ENCODE measurements at places on chromosomes 5 and 9.

DNA sequence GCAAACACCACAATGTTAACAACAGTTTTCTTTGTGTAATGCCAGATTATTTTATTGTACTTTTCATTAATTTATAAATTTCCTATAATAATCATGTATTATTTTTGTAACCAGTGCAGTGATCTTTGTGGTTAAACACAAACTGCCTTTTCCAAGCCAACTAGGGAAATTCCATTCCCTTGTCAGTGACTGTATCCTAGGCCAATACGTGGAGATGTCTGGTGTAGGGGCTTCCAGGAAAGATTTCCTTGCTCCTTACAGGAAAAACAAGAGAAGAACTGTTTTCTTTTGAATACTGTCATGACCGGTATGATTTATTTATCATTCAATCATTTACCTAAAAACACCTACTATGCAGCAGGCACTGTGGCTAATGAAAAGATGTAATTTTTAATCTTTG lies 31.4 kb downstream of the FANCC start:
- no peak overlapping the region for H3K4me3 ChIP-seq
- no peaks in the 10 kb centered on the region for H3K4me1 ChIP-seq
- H3K27ac ChIP-seq: no peak overlapping the region
- H3K27me3 ChIP-seq: no peaks in the 10 kb centered on the region
- no peak for DNase-seq

DNA sequence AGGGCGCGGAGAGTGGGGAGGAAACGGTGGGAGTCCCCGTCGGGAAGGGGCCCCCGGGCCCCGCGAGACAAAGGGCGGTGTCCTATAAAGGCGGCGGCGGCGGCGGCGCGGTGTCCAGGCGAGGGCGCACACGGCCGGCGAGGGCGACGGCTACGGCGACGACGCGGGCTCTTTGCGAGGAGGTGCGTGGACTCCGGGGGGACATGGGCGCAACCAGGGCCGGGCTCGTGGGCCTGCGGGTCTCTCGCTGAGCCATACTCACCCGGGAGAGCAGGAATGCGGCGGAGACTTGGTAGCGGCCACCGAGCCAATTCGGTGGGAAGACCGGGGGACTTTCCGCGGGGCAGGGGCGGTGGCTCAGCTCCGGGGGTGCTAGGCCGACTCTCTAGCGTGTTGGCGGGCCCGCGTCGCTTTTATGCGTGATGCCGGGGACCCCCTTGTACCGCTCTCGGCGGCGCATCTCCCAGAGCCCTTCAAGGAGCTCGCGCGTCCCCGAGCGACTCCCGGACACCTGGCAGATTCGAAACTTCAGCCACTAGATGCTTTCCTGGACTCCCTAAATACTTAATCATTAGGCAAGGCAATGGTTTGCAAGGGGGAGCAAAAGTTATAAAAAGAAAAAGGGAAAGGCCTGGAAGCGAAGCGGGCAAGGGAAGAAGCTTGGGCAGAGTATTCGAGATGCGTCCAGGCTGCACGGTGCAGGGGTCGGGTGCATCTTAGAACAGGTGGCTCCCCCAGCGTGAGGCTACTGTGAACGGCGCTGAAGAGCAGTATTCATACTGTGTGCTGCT lies 5.9 kb upstream of the TAL2 start:
- peaks cover 9% of the 10 kb centered on the region for H3K4me1 ChIP-seq
- no peak for DNase-seq
- peaks cover 24% of the 10 kb centered on the region for H3K27me3 ChIP-seq
- H3K27ac ChIP-seq: no peak overlapping the region
- H3K36me3 ChIP-seq: no peaks in the 10 kb centered on the region

GRCh38 chr5:52605317-52606313 lies 182.1 kb upstream of the ITGA1 start:
- no peaks in the 10 kb centered on the region for H3K4me1 ChIP-seq
- H3K36me3 ChIP-seq: no peaks in the 10 kb centered on the region
- H3K27ac ChIP-seq: no peak overlapping the region
- no peaks in the 10 kb centered on the region for H3K27me3 ChIP-seq
- no peak for DNase-seq

- no peaks in the 10 kb centered on the region for H3K36me3 ChIP-seq
- no peaks in the 10 kb centered on the region for H3K4me1 ChIP-seq
- H3K4me3 ChIP-seq: no peak overlapping the region
- DNase-seq: no peak
Observed at GRCh38 chr9:124632077-124632621, 125.0 kb upstream of the NR5A1 start.

- no peaks in the 10 kb centered on the region for H3K27me3 ChIP-seq
- no peak for DNase-seq
- H3K4me3 ChIP-seq: no peak overlapping the region
- peaks cover 24% of the 10 kb centered on the region for H3K36me3 ChIP-seq
- no peak overlapping the region for H3K27ac ChIP-seq
Observed at GRCh38 chr9:36153746-36154145, 15.4 kb upstream of the CCIN start.

DNA sequence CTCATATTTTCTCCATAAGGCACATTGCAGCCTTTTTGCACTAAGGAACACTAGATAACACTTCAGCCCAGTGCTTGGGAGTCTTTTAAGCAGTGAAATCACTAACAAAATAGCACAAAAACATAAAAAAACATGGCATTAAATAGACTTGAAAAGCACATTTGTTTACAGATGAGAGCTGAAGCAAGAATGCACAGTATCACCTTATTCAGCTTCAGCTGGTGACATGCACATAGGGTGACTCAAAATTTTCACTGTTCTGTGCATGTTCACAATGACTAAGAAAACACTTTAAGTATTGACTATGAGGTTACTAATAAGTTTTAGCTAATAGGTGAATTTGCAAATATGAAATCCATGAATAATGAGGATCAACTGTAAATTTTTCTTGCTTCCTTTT lies 293.9 kb upstream of the TARS1 start:
- no peaks in the 10 kb centered on the region for H3K4me1 ChIP-seq
- no peaks in the 10 kb centered on the region for H3K36me3 ChIP-seq
- no peak for DNase-seq
- no peak overlapping the region for H3K4me3 ChIP-seq
- no peaks in the 10 kb centered on the region for H3K27me3 ChIP-seq
- H3K27ac ChIP-seq: no peak overlapping the region

DNA sequence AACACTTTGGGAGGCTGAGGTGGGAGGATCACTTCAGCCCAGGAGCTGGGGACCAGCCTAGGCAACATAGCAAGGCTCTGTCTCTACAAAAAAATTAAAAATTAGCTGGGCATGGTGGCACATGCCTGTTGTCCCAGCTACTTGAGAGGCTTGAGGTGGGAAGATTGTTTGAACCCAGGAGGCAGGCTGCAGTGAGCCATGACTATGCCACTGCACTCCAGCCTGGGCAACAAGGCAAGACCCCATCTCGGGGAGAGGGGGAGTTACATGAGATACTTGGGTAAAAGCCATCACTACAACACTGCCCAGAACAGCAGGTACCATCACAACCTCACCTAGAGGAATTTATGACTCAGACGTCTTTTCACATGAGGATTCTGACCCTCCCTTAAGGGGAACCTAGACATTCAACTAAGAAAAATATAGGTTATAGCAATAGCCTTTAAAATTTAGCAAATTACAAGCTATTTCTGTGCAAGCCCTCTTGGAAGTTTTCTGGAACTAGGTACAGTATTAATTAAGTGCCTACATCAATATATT lies 143.5 kb downstream of the NFIB start:
- no peaks in the 10 kb centered on the region for H3K4me1 ChIP-seq
- no peak overlapping the region for H3K4me3 ChIP-seq
- no peak overlapping the region for H3K27ac ChIP-seq
- no peaks in the 10 kb centered on the region for H3K27me3 ChIP-seq

GRCh38 chr9:117234103-117234502 lies 180.8 kb downstream of the ASTN2 start:
- H3K4me1 ChIP-seq: no peaks in the 10 kb centered on the region
- H3K4me3 ChIP-seq: no peak overlapping the region

DNA sequence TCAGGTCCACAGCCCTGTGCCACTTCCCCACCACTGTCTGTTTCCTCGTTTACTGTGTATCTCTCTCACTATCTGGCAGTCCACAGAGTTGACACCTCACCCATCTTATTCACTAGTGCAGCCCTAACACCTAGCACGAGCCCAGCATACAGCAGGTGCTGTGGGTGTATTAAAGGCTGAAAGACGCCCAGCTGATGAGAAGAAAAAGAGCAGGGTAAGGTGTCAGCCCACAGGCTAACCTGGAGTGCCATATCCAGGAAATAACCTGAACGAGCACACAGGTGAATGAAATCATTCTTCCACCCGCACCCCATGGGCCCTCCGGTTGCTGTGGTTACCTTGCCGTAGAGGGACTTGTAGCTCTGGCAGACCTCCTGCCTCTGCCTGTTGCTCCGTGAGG lies 18.6 kb downstream of the ANXA6 start:
- H3K36me3 ChIP-seq: peaks cover 78% of the 10 kb centered on the region
- DNase-seq: no peak
- H3K27me3 ChIP-seq: no peaks in the 10 kb centered on the region
- H3K4me1 ChIP-seq: peaks cover 66% of the 10 kb centered on the region
- H3K4me3 ChIP-seq: no peak overlapping the region
- peak overlapping the region; percentile 65 for H3K27ac ChIP-seq

- H3K4me1 ChIP-seq: no peaks in the 10 kb centered on the region
- H3K27me3 ChIP-seq: peaks cover 3% of the 10 kb centered on the region
- no peaks in the 10 kb centered on the region for H3K36me3 ChIP-seq
- no peak for DNase-seq
Observed at GRCh38 chr9:38075272-38075671, 6.2 kb upstream of the SHB start.

- no peaks in the 10 kb centered on the region for H3K27me3 ChIP-seq
- no peaks in the 10 kb centered on the region for H3K4me1 ChIP-seq
- H3K4me3 ChIP-seq: no peak overlapping the region
- H3K36me3 ChIP-seq: no peaks in the 10 kb centered on the region
- no peak for DNase-seq
Observed at GRCh38 chr9:108049026-108049607, 559.5 kb upstream of the KLF4 start.

- H3K27ac ChIP-seq: no peak overlapping the region
- H3K36me3 ChIP-seq: peaks cover 5% of the 10 kb centered on the region
- no peak for DNase-seq
- no peaks in the 10 kb centered on the region for H3K4me1 ChIP-seq
- H3K27me3 ChIP-seq: no peaks in the 10 kb centered on the region
Observed at GRCh38 chr5:64987768-64988167, 219.0 kb downstream of the CWC27 start.

DNA sequence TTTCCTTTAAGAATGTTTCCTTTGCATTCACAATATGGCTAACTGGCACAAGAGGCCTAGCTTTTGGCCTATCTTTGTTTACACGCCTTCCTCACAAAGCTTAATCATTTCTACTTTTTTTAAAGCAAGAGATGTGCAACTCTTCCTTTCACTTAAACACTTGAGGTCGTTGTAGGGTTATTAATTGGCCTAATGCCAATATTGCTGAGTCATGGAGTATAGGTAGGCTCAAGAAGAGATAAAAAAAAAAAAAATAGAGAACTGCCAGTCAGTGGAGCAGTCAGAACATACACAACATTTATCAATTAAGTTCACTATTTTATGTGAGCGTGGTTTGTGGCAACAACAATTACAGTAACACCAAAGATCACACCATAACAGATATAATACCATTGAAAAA lies 5.9 kb downstream of the FKBP15 start:
- H3K36me3 ChIP-seq: peaks cover 7% of the 10 kb centered on the region
- no peaks in the 10 kb centered on the region for H3K27me3 ChIP-seq
- no peak overlapping the region for H3K27ac ChIP-seq
- peak; percentile 43 for DNase-seq

DNA sequence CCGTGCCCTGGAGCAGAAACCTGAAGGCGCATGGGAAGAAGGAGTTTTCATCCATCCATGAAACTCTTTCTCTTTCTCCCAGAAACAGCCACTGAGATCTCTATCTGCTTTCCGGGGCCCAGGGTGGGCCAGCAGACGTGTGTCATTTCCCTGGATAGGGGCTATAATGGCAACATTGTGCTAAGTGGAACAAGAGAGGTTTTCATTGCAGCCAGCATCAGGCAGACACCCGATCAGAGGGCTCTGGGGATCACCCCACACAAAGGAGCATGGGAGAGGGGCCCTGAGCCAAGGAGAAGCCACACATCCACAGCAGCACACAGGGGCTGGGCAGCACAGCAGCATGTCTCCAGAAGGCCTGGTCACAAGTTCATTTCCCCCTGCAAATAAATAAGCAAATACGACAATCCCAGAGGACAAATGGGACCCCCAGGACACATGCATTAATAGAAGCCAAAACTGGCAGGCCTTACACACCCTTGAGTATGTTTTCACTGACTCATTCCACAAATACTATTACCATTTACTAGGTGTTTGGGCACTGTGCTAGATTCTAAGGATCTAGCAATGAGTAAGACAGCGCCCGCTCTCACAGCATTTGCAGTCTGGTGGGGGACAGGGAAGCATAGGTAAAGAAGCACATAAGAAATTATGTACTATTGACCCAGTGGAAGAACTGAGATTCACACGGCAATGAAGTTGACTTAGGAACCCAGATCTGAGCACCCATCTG lies 4.3 kb upstream of the AFAP1L1 start:
- H3K27ac ChIP-seq: no peak overlapping the region
- H3K27me3 ChIP-seq: peaks cover 15% of the 10 kb centered on the region
- H3K4me1 ChIP-seq: peaks cover 11% of the 10 kb centered on the region
- no peak overlapping the region for H3K4me3 ChIP-seq
- no peak for DNase-seq

- H3K36me3 ChIP-seq: no peaks in the 10 kb centered on the region
- H3K4me3 ChIP-seq: no peak overlapping the region
- H3K27ac ChIP-seq: no peak overlapping the region
- DNase-seq: no peak
Observed at GRCh38 chr9:69579760-69580581, 92.2 kb downstream of the APBA1 start.

GRCh38 chr9:78397045-78397444 lies 100.1 kb downstream of the PSAT1 start:
- H3K4me1 ChIP-seq: no peaks in the 10 kb centered on the region
- no peak overlapping the region for H3K27ac ChIP-seq
- H3K4me3 ChIP-seq: no peak overlapping the region
- no peak for DNase-seq
- peaks cover 5% of the 10 kb centered on the region for H3K27me3 ChIP-seq

GRCh38 chr9:9817176-9817575 lies 795.6 kb downstream of the PTPRD start:
- no peak overlapping the region for H3K27ac ChIP-seq
- H3K4me1 ChIP-seq: no peaks in the 10 kb centered on the region
- no peaks in the 10 kb centered on the region for H3K36me3 ChIP-seq
- H3K27me3 ChIP-seq: no peaks in the 10 kb centered on the region

DNA sequence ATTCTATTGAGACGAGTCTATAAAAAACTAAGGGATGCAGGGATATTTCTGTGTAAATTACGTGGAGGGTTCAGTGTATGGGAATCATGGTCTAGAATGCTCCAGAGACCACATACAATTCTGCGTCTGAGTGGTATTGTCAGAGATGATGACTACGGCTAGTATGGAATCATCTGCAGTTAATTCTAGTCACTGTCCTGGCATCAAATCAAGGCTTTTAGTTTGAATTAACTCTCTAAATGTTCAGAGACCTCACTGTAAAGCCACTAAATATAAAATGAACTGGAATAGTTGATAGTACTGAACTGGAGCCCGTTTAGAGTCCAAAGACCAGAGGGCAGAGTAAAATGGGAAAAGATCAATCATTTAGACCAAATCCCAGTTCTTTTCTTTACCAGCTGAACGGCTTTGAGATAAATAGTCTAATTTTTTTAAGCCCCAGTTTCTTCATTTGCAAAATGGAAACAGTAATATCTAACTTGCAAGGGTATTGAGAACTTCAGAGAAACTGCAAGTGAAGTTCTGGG lies 599.8 kb downstream of the EBF1 start:
- H3K4me1 ChIP-seq: no peaks in the 10 kb centered on the region
- DNase-seq: no peak
- no peak overlapping the region for H3K27ac ChIP-seq
- H3K4me3 ChIP-seq: no peak overlapping the region
